Activated naive CD4-positive, alpha-beta T cell treated with Interleukin-2 at 50 U/mL for 16 hours (primary cell): ENCODE measurements at places on chromosomes 16 and 17.

DNA sequence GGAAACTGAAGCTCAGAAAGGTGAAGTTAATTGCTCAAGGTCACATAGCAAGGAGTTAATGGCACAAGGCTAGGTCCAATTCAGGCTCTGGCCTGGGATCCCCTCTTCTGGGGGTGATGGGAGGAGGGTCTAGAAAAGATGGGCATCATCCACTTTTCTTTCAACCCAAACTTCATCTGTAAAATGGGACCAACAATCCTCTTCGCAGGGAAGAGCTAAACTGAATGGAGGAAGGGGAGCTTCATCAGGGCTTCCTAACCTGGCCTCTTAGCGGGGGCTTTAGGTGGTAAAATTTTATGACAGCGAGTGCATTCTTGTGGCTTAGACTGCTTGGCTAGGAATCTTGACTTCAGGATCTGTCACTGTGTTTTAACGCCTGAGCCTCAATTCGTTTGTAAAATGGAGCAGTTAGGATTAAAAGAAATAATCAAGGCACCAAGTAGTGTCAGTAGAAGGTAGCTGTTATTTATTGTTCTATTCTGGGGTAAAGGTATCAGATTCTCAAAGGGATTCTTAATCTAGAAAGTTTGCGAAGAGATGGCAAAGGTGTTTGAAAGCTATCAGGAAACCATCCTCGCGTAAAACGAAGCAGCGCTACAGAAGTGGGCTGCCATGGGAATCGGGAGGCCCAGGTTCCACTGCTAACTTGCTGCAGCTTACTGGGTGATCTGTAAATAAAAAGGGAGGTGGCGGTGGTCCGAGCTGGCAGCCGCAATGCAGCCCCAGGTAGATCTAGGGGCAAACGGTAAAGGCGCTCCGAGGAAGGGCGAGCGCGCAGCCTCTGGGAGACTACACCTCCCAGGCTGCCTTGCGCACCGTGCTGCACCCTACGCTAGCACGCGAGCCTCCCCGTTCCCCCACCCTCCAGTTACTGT lies 1.5 kb upstream of the SRCAP start:
- no peak for DNase-seq

DNA sequence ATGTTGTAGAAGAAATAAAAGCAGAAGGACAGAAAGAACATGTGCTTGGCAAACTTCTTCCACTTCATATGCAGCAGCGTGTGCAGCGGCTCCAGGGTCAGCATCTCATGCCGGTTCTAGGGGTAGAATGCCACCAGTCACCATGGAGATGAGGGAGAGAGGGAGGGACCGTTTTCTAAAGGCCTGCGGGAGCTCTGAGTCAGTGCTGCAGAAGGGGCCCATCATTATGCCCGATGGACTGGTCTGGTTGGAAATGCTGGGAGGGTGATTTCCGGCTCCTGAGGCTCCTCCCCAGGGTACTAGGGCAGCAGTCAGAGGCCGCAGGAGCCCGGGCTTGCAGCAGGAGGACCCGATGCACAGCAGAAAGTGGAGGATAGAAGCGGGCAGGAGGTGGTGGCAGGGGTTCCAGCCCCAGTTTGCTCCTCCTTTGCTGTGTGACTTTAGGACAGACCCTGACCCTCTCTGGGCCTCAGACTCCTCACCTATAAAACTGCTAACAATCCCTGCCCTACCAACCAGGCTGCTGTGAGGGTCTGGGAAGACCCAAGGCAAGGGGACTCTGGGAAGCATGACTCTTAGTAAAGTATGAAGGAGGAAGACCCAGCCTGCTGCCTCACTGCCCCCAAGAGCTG lies 28.6 kb downstream of the TRPV3 start:
- no peak for DNase-seq

- no peak for DNase-seq
Measured at GRCh38 chr17:35774499-35774898, 13.8 kb downstream of the C17orf50 start.

- no peak for DNase-seq
Measured at GRCh38 chr17:7576432-7576937, 3.0 kb upstream of the CD68 start.

DNA sequence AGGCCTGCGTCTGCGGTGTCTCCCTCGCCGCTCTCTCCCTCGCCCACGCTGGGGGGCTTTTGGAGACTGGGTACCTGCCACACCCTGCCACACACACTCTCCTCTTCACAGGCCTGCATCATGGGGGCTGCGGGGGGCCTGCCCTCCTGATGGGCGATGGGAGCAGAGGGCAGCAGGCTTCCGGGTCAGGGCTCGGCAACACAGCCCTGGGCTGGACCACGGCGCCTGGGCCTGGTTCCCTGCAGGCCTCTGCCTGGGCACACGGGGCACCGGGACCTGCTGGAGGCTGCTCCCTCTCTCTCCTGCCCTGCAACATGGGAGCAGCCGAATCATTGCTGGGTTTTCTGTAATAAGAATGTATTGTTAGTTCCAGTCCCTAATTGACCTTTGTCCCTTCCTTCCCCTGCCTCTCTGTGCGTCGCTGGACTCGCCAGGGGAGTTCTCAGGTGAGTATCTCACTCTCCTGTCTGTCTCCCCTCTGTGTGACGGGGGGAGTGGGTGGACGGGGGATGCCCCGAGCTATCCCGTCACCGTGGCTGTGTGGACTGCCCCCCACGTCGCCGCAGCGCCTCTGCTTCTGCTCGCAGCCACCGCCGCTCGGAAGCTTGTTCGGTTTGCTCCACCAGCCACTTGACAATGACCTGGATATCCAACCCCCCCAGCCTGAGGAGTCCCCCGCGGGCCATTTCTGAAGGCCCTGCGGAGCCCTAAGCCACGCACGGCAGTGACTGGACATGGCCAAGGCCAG lies 13.5 kb downstream of the NME3 start:
- DNase-seq, result no peak

DNA sequence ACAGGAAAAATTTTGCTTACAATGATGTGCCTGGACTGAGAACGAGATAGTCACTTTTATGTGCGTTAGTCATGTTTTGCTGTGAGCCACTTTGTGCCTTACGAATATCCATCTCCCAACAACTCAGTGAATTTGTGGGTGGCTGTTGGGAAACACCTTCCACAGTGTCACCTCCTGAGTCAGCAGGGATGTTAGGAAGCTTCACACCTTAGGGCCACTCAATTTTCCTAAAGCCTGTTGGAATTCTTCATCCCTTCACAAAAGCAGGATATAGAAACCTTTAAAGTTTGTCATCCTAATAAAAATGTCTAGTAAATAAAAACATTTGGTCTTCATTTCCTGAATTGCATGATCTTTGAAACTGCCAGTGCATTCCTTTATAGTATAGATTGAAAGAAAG lies 4.3 kb upstream of the KRTAP3-1 start:
- no peak for DNase-seq

DNA sequence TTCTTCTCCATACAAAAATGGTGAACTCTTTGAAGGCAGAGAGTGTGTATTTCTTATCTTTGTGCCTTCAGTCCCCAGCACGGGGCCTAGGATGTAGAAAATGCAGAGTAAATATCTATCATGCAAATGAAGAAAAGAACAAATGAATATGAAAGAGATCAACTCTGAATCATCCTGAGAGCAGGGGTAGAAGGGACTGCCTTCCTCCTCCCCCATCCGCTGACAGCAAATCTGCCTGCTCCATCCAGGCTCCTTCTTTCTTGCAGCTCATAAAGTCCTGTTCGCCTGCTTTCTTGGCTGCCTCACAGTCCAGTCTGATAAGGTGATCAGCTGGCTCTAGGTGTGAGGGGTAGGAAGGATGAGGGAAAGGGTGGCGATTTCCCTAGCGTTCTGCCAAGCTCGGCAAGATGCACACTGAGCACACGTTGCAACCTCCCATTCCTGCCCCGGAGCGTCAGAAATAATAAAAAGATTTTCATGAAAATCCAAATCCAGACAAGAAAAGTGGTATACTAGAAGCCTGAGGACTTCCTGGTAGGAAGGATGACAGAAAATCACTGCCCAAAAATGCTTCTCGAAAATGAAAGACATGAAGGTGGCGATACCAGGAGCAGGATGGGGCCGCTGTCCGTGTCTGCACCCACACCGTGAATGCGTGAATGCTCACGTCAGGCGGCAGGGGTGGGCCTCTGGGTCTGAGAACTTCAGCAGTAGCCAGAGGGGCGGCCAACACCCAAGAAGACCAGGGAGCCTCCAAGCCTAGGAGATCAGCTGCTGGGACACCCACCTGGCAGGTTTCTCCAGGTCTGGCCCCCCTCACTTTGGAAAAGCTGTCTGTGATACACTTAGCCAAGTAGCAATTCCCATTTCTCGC lies 67.1 kb downstream of the VPS53 start:
- no peak for DNase-seq

DNA sequence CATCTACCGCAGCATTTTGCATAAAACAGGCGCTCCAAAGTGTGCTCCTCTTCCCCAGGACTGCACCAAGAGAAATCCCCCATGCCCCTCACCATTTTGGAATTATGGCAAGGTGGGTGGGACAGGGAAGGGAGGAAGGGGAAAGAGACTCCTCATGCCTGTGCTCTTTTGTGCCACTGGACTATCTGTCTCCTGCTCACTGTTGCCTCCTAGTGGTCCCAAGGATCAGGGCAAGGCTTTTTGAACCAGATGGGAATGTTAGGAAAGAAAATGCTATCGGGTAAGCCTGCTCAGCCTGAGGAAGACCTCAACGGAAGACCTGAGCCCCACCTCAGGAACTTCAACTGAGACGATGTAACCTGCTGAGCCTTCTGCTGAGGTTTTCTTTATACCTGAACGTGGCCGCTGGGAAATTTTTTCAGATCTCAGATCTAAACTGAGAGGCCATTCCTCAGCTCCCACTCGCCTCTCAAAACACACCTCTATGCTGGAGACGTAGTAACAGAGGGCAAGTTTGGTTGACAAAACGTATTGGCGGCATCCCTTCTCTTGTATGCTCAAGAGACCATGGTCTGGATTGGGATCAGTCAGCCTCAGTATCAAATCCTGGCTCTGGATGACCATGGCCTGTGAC lies 58.3 kb downstream of the SPACA3 start:
- DNase-seq, result peak; percentile 29

DNA sequence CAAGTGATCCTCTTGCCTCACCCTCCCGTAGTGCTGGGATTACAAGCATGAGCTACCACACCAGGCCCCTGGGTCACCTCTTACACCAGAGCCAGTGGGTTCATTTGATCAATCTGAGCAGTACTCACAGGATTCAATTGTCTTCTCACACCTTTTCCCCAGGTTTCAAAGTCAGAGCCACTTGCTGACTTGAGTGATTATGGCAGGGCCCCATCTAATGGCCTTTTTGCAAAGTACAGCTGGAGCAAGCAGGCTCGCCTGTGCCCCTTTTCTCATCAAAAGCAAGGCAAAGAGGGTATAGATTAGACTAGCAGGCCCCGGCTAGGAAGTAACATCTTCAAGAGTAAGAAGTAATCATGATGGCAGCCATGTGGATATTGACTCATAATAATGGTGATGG lies 114.8 kb upstream of the NOL11 start:
- DNase-seq, result peak; percentile 38

DNA sequence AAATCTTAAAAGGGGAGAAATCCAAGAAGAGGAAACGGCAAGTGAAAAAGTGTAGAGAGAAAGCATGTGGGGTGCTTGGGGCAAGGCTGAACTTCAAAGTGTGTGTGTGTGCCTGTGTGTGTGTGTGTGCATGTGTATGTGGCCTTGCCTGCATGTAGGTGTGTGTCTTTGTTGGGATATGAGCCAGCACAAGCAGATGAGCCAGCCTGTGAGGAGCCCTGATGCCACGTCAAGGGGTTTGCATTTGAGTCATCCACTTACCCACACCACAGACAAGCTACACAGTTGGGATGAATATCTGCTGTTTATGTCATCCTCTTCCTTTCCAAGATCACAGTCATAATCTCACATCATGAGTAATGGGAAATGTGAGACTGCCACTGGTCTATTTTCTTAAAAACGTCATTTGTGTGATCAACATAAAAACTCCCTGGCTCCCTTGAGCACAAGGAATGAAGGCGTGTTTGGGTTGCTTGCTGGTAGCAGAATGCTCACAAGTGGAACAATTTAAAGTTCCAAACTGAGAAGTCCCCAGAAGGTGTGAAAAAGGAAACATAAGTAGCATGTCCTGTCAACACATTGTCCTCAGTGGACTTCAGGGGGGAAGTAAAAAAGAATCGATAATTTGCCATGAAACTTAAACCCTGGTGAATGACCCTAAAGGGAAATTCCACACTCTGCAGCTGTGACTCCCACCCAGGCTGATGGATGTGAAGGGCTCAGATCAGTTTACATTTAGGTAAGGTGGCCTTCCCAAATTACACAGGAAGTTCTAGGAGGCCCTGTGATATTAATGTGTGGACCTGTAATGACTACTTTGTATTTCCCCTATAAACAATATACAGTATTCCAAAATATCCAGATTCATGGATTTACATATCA lies 14.7 kb downstream of the KCTD19 start:
- peak; percentile 85 for DNase-seq

GRCh38 chr17:43396491-43397060 lies 2.2 kb upstream of the ARL4D start:
- no peak for DNase-seq

- no peak for DNase-seq
Measured at GRCh38 chr17:31843070-31843745, 15.8 kb downstream of the COPRS start.

- no peak for DNase-seq
Measured at GRCh38 chr16:50121278-50121677, 31.8 kb upstream of the TENT4B start.

DNA sequence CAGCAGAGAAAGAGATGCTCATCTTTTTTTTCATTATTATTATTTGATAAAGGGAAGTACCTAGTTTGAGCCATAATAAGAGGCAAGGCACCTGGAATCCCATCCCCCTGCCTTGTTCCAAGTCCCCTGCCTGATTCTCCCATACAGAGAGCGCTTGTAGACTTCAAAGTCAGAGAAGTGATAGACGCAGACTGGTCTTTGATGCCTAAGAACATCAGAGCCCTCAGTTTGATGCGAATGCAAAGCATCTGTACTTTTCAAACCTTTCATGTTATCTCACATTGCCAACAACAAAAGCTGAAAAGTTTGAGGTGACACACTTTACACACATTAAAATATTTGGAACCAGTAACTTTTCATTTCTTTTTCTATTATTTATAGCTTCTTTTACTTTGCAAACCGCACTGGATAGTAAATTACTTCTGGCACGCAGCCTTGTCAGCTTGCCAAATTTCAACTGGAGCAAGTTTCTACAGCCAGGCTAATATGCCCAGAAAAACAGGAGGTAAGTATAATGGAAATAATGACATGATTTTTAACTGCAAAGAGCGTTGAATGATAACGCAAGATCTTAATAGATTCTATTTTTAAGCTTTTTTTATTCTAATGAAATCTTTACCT lies 5.9 kb upstream of the UTP6 start:
- DNase-seq, result no peak

DNA sequence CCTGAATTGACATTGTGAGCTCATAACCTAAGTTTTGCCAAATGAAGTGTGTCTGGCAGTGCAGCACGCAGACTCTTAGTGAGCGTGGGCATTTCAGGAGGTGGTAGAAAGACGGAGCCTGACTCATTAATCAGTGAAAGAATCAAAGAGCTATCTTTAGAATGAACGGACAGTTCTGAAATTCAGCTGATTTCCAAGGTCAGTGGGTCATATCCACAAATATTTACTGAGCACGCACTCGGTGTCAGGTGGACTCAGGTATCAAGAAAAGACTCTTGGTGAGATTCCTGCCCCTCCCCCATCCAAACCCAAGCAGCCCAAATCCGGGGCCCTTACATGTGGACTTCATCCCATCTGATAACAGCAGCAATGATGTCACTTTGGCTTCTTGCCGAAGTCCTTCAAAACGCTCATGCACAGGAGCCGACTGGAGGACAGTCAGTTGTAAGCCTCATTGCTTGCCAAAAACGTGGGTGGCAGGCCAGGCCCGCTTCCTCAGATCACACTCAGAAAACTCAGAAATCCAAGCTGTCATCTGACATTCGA lies 185.8 kb downstream of the HS3ST3A1 start:
- DNase-seq, result no peak
